ENCODE measurements at places on chromosomes 7 and 10.
A peak's percentile ranks its signal among the peaks of the same experiment; 100 is the strongest.

DNA sequence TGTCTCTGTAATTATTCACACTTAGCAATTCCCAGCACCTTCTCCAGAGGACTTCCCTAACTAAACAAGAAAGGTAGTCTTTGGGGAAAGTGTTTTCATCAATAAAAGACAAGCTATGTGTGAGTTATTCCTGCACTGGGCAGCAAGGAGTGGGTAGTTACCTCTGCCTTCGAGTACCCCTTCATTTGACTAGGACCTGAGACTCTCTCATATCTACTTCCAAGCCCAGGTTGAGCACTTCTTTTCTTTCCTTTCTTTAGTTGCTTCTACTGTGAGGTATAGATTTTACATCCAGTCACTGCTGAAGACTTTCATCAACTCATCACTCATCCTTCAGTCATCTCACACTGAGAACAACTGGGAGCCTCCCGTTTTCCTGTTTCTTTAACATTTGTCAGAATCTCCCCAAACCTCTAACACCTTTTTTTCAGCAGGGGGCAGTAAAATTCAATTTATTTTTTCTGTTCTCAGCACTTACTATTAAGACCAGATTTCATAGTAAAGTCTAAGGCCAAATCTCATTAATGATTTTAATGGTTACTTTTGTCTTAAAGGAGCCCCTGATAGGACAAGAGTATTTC is 80.1 kb upstream of the PRSS1 start:
- DNase-seq: no peak

DNA sequence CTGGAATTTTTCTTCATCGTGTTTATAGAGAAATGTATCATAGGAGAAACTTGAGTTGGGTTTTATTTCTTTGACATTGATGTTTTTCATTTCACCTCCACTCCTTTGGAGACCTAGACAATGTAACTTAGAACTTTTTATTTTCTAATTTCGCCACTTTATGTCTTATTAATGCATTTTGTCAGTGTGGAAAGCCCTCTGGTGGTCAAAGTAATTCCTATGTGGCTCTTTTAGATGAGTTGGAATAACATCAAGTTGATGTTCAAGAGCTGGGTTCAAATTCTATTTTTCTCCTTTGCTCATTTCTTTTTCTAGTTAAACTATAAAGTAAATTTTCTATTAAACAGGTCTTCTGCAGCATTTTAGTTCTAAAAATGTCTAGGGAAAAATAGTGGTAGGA is 478.6 kb downstream of the LRMDA start:
- no peak for DNase-seq

- no peak for DNase-seq
Measured at GRCh38 chr7:57449904-57450303, at the start of gene ZNF716. Gene ZNF716 (plus strand): TSS chr7:57450177. CDS start chr7:57450289, 112 bp downstream.

GRCh38 chr10:31149835-31150512 is 118.3 kb upstream of the ZNF438 start:
- no peak for DNase-seq

DNA sequence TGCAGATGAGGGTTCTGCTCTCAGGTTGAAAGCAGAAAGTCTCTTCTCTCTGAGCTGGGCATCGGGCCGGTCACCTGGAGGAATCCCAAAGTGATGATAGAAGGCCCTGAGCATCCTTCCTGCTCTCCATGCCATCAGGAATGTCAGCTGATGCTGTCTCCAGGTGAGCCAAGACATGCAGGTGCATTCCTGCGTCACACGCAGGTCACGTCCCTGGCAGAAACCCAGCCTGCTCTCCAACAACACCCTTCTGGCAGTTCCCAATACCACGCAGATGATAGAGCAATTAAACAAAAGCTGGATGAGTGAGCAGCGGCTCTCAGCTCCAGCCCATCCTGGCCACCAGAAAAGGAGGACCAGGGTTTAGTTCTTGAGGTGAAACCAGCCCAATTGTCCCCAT is 6.9 kb upstream of the WIPI2 start:
- DNase-seq: no peak

DNA sequence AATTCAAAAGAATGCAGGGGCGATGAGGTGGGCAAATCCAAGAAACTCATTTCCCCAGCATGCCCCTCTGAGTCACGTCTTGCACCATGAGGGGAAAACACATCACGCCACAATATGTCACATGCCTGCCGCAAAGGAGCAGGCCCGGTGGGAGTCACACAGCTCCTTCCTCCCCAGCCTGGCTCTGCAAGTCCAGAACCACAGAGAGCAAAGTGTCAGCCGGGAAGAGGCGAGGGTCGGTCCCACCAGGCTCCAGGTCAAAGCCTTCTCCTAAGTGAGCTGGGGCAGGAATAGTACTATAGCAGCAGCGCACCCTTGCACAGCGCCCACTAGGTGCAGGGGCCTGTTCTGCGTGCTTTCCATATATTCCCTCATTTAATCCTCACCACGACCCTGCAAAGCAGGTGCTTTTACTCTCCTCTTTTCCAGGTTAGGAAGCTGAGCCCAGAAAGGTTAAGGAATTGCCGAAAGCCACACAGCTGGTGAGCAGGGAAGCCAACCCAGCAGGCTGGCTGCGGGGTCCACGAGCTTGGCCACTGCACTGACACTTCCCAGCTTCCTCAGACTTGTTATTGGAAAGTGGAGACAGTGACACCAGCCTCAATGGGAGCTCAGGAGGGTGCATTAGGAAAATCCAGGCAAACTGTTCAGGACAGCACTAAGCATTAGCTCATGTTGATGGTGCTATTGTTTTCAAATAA is 94.0 kb upstream of the ZMIZ1 start:
- DNase-seq: peak; percentile 15

GRCh38 chr7:93165447-93165846 is 17.3 kb upstream of the SAMD9L start:
- no peak for DNase-seq

DNA sequence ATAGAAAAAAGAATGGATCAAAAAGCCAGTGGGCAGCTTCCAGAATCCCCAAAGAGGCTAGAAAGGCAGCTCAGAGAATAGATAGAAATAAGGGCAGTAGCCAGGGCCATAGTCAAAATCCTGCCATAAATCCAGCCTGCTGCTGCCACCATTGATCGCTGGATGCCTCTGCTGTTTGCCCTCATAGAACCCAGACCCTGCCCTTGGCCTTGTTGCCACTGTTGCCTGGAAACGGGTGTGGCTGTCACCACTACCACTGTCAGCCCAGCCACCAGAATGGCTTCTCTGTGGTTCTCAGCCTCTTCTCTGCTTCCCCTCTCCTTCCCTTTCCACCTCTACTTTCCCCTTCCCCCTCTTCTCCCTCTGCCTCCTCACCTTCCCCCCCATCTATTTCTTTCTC is 57.8 kb downstream of the HHEX start:
- no peak for DNase-seq
